ENCODE measurements at places on chromosomes 6 and 20.
A peak's percentile ranks its signal among the peaks of the same experiment; 100 is the strongest.

DNA sequence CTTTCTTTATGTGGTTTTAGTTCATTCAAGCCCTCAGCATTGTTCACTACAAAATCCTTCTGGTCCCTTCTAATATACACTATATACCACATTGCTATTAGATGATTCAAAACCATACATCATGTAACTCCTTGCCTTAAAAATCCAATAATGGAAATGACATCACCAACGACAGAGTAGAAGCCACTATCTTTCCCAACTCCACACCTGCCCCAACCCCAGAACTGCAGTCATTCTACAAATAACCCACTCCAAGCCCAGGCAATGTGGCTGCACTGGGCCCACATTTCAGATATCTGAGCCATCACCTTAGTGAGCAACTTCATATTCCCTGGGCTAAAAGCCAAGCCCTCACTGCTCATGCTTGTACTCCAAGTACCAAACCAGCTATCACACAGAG is 22.6 kb upstream of the RUNX2 start:
- DNase-seq = no peak
- no peak overlapping the region for H3K27ac ChIP-seq
- no peaks in the 10 kb centered on the region for H3K4me1 ChIP-seq
- H3K4me3 ChIP-seq = no peak overlapping the region
- peaks cover 7% of the 10 kb centered on the region for H3K36me3 ChIP-seq

GRCh38 chr6:125839471-125839870 is 48.7 kb downstream of the NCOA7 start:
- H3K27ac ChIP-seq = no peak overlapping the region
- DNase-seq = peak; percentile 14
- no peaks in the 10 kb centered on the region for H3K36me3 ChIP-seq
- H3K27me3 ChIP-seq = no peaks in the 10 kb centered on the region

DNA sequence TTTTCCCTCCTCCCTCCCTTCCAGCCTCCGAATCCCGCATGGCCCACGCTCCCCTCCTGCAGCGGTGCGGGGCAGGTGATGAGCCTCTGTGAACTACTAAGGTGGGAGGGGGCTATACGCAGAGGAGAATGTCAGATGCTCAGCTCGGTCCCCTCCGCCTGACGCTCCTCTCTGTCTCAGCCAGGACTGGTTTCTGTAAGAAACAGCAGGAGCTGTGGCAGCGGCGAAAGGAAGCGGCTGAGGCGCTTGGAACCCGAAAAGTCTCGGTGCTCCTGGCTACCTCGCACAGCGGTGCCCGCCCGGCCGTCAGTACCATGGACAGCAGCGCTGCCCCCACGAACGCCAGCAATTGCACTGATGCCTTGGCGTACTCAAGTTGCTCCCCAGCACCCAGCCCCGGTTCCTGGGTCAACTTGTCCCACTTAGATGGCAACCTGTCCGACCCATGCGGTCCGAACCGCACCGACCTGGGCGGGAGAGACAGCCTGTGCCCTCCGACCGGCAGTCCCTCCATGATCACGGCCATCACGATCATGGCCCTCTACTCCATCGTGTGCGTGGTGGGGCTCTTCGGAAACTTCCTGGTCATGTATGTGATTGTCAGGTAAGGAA is at the start of gene OPRM1:
Gene OPRM1, plus strand, starts transcription at position 10 of the 612 bp plus-strand sequence. Its CDS starts 305 bp downstream, at position 315.
- DNase-seq = peak; percentile 47
- H3K27ac ChIP-seq = no peak within 1 kb of the TSS
- peaks cover 6% of the 10 kb centered on the region for H3K4me1 ChIP-seq
- H3K4me3 ChIP-seq = no peak within 1 kb of the TSS

DNA sequence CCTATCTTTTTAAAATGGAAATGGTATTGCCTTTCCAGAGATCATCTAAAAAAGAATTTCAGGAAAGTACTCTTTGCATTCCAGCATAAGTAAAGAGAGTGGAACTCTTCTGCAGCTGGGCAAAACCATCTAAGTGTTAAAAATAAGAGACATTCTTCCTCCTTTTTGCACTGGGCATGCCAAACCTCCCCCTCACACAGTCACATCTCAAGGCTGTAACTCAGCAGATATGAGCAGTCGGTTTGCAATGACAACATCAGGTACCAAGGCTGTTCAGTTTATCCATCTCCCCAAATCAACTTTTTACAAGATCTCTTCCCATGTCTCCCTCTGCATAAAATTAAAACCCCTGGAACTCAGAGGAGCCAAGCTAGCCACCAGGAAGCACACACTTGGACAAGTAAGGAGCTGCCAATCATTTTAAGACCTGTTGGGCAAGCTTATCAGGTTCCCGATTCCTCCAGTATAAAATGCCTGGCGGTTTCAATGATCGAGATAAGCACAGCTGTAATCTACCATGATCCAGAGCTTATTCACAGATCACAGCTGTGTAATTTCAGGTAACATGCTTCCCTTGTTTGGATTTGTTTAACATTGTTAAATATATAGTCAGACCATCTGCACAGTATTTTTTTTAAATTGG is 23.2 kb downstream of the ID4 start:
- H3K27ac ChIP-seq = no peak overlapping the region
- H3K4me1 ChIP-seq = no peaks in the 10 kb centered on the region
- H3K4me3 ChIP-seq = no peak overlapping the region
- DNase-seq = no peak
- H3K27me3 ChIP-seq = peaks cover 10% of the 10 kb centered on the region

DNA sequence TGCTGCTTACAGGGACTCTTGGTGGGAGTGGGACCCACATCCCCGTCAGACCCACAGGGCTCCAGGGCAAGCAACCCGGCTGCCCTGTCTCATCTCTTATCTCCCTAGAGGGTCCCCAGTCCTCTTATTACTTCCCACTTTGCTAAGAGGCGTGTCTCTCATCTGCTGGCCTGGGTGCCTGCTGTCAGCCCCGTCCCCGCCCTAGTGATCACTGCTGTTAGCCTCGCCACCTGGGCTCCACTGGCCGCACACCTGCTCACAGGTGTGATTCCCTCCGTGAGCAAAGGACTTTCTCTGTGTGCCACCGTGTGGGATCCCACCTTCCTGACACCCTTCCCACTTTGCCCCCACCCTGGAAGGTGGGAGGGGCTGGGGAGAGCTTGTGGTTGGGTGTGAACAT is 57.6 kb downstream of the TCP11 start:
- no peaks in the 10 kb centered on the region for H3K27me3 ChIP-seq
- peaks cover 26% of the 10 kb centered on the region for H3K4me1 ChIP-seq
- H3K27ac ChIP-seq = no peak overlapping the region
- H3K4me3 ChIP-seq = no peak overlapping the region
- DNase-seq = no peak

DNA sequence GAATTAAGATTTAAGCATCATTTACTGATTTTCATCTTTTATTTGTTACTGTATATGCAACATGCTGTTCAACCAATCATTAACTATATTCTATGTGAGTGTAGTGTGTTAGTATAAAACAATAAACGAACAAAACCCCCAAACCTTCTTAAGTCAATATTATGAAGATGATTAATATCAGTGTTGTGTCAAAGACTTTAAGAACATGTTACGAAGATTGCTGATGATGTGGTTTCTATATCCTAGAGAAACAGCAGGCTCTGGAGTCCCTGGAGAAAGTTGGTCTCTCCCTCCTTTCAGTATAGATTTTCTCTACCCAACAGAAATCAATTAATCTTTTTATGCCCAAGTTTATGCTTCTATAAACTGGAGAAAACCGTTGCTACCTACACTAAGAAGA is 393.8 kb upstream of the HSF2 start:
- no peaks in the 10 kb centered on the region for H3K4me1 ChIP-seq
- no peaks in the 10 kb centered on the region for H3K36me3 ChIP-seq
- no peaks in the 10 kb centered on the region for H3K27me3 ChIP-seq
- DNase-seq = no peak

GRCh38 chr6:88248709-88249321 is 82.7 kb upstream of the CNR1 start:
- no peak overlapping the region for H3K4me3 ChIP-seq
- no peak for DNase-seq
- no peaks in the 10 kb centered on the region for H3K27me3 ChIP-seq
- no peaks in the 10 kb centered on the region for H3K4me1 ChIP-seq

GRCh38 chr6:108453601-108454185 is 107.0 kb upstream of the FOXO3 start:
- H3K4me3 ChIP-seq = no peak overlapping the region
- H3K36me3 ChIP-seq = no peaks in the 10 kb centered on the region
- peak overlapping the region; percentile 26 for H3K27ac ChIP-seq
- H3K4me1 ChIP-seq = peaks cover 3% of the 10 kb centered on the region
- peak; percentile 82 for DNase-seq

DNA sequence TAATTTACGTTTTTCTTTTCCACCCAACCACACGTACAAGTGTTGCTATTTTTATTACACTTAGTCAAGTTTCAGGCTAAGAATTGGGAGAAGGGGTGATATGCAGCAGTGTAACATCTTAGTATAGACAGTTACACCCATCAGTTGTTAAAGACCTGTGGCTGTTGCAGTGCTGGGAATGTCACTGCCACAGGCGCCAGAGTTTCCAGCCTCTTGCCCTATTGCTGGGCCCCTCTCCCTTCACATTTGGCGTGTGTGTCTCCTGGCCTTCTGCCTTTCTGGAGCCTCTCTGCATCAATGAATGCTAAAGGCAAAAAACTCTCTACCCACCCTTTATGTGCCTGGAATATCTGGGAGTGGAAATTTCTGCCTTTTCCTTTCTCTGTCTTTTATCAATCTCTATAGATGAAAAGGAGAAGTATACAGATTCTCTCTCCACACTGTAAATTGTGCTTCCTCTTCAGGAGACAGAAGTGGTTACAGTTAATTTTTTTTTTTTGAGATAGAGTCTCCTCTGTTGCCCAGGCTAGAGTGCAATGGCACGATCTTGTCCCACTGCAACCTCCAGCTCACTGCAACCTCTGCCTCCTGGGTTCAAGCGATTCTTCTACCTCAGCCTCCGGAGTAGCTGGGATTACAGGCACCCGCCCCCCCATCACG is 73.0 kb downstream of the TIAM2 start:
- no peak overlapping the region for H3K27ac ChIP-seq
- no peaks in the 10 kb centered on the region for H3K27me3 ChIP-seq
- H3K4me1 ChIP-seq = peaks cover 3% of the 10 kb centered on the region
- no peak for DNase-seq
- H3K36me3 ChIP-seq = no peaks in the 10 kb centered on the region
- no peak overlapping the region for H3K4me3 ChIP-seq

DNA sequence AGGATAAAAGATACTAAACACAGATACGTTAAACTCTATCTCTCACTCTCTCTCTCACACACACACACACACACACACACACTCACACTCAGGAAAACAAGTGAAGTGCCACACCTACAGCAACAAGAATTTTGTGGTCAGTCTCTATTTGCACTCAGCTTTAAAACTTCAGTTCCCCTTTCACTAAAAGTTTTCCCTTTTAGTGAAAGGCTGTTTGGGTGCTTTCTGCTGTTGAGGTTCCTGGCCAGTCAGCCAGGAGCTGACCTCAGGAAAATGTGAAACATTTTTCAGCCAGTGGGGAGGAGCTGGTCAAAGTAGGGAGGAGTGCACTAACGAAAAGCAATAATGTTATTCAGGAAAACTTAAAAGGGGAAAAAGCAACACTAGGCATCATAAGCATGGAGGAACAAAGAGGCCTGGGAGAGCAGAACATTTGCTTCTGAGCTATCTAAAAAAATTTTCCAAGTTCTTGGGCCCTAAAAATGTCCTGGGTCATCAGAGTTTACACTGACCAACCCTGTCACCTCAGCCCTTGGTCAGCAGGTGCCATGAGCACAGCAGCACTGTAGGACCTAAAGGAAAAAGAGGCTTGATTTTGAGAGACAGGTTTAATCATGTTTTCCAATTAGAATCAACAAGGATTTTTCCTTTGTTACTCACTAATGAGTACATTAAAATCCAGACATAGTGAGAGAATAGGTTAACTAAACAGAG is 30.7 kb upstream of the NT5E start:
- H3K4me3 ChIP-seq = peak overlapping the region; percentile 2
- no peaks in the 10 kb centered on the region for H3K27me3 ChIP-seq
- peaks cover 10% of the 10 kb centered on the region for H3K4me1 ChIP-seq
- H3K36me3 ChIP-seq = no peaks in the 10 kb centered on the region
- no peak for DNase-seq

DNA sequence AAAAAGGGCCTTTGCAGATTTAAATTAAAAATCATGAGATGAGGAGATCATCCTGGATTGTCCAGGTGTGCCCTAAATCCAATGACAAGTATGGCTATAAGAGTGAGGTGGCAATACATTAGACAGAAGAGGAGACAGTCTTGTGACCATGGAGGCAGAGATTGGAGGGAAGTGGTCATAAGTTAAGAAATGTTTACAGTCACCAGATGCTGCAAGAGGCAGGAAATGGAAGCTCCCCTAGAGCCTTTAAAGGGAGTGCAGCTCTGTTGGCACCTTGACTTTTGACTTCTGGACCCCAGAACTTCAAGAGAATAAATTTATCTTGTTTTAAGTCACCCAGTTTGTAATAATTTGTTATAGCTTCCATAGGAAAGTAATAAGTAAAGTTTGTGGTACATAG is 61.1 kb downstream of the HMGN3 start:
- no peak overlapping the region for H3K27ac ChIP-seq
- H3K4me1 ChIP-seq = peaks cover 1% of the 10 kb centered on the region
- H3K27me3 ChIP-seq = no peaks in the 10 kb centered on the region
- no peaks in the 10 kb centered on the region for H3K36me3 ChIP-seq
- H3K4me3 ChIP-seq = no peak overlapping the region

DNA sequence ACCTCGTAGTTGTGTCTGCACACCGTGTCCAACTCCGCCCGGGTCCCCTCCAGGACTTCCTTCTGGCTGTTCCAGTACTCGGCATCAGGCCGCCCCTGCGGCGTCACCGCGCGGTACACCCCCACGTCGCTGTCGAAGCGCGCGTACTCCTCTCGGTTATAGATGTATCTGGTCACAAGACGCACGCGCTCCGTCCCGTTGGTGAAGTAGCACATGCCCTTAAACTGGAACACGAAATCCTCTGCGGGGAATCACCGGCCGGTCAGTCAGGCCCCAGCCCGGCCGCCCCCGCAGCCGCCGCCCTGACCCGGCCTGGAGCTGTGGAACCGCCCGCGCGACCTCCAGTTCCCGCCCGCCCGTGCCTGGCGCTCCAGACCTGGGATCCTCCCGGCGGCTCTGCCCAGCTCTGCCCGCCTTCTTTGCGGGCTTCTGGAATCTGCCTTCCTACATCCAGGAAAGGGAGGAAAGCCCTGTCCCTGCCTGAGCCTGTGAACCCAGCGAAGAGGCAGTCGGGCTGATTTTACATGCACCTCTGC is 1.6 kb downstream of the HLA-DQB1 start:
- peak overlapping the region; percentile 71 for H3K4me3 ChIP-seq
- H3K36me3 ChIP-seq = no peaks in the 10 kb centered on the region
- no peak for DNase-seq

GRCh38 chr6:139251045-139251690 is 40.6 kb downstream of the TXLNB start:
- no peaks in the 10 kb centered on the region for H3K4me1 ChIP-seq
- H3K27me3 ChIP-seq = no peaks in the 10 kb centered on the region
- H3K4me3 ChIP-seq = no peak overlapping the region
- H3K36me3 ChIP-seq = no peaks in the 10 kb centered on the region

- no peaks in the 10 kb centered on the region for H3K27me3 ChIP-seq
- peaks cover 2% of the 10 kb centered on the region for H3K4me1 ChIP-seq
- H3K27ac ChIP-seq = no peak overlapping the region
- peak; percentile 54 for DNase-seq
- H3K36me3 ChIP-seq = no peaks in the 10 kb centered on the region
Observed at GRCh38 chr20:50475681-50476292, 34.4 kb upstream of the PTPN1 start.

- no peaks in the 10 kb centered on the region for H3K27me3 ChIP-seq
- no peaks in the 10 kb centered on the region for H3K36me3 ChIP-seq
- H3K27ac ChIP-seq = no peak overlapping the region
Observed at GRCh38 chr6:97460394-97461080, 177.5 kb upstream of the MMS22L start.

GRCh38 chr6:111793711-111794111 is 79.5 kb downstream of the FYN start:
- H3K27ac ChIP-seq = no peak overlapping the region
- H3K4me3 ChIP-seq = no peak overlapping the region
- H3K4me1 ChIP-seq = peaks cover 9% of the 10 kb centered on the region
- no peak for DNase-seq

Measured in mesenchymal stem cell (in vitro differentiated cells and primary cell).